ENCODE measurements at places on chromosomes 4 and X. TPM values are rescaled to one million over a fixed set of nuclear protein-coding genes. Genes with fewer than 3 reads are reported as not detected.

DNA sequence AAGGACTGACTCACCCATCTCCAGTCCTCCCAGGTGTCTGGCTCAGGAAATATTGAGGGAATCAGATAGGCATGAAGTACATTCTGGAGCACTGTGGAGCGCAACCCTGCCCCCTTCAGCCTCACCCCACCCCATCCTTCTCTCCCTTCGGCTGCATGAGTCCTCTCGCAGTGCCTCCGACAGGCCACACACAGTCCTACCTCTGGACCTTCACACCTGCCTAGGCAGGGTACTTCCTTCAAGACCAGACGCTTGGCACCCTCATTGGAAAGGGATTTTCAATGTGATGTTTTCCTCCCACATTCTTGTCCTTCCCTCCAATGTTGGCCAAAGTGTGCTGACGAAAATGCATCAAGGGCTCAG, 26.8 kb upstream of the PPP2R2C start:
- H3K27me3 ChIP-seq, result peaks cover 49% of the 10 kb centered on the region
- no peak overlapping the region for H3K27ac ChIP-seq
- DNase-seq, result no peak
- H3K36me3 ChIP-seq, result no peaks in the 10 kb centered on the region
- no peak overlapping the region for H3K4me3 ChIP-seq

DNA sequence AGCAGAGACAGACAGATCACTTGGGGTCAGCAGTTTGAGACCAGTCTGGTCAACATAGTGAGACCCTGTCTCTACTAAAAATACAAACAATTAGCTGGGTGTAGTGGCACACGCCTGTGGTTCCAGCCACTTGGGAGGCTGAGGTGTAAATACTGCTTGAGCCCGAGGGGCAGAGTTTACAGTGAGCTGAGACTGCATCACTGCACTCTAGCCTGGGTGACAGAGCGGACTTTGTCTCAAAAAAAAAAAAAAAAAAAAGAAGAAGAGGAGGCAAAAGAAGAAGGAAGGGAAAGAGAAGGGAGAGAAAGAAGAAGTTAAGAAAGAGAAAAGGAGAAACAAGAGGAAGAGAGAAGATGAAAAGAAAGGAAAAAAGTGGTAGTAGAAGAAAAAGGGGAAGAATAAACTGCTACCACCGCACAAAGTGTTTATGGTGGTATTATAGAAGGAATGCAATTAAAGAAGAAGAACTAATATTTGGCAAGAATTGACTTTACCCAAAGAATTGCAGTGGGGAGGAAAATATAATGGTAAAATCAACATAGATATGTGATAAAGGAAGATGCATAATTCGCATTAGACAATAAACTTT, 19.6 kb upstream of the NSUN7 start:
- no peak overlapping the region for H3K27ac ChIP-seq
- peaks cover 4% of the 10 kb centered on the region for H3K4me1 ChIP-seq
- no peaks in the 10 kb centered on the region for H3K27me3 ChIP-seq

GRCh38 chrX:129875669-129876068, 30.3 kb upstream of the UTP14A start:
- no peak overlapping the region for H3K4me3 ChIP-seq
- no peak overlapping the region for H3K27ac ChIP-seq
- H3K27me3 ChIP-seq, result no peaks in the 10 kb centered on the region
- H3K4me1 ChIP-seq, result no peaks in the 10 kb centered on the region
- DNase-seq, result no peak

The SCLT1 gene
- 22.7 TPM for total RNA-seq

DNA sequence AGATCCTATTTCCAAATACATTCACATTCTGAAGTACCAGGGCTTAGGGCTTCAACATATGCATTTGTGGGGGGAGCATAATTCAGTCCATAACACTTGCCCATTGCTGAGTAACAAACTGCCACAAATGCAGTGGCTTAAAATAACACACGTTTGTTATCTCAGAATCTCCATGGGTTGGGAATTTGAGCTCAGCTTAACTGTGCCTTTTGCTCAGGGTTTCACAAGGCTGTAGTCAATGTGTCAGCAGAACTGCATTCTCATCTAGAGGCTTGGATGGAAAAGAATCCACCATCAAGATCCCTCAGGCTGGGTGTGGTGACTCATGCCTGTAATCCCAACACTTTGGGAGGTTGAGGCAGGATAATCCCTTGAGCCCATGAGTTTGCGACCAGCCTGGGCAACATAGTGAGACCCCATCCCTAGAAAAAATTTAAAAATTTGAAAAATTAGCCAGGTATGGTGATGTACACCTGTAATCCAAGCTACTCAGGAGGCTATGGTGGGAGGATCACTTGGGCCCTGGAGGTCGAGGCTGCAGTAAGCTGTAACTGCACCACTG, 25.8 kb upstream of the TBL1X start:
- H3K36me3 ChIP-seq, result no peaks in the 10 kb centered on the region
- no peak overlapping the region for H3K4me3 ChIP-seq
- no peak for DNase-seq
- H3K4me1 ChIP-seq, result peaks cover 6% of the 10 kb centered on the region

The NDP gene
- total RNA-seq, result 4.3 TPM

DNA sequence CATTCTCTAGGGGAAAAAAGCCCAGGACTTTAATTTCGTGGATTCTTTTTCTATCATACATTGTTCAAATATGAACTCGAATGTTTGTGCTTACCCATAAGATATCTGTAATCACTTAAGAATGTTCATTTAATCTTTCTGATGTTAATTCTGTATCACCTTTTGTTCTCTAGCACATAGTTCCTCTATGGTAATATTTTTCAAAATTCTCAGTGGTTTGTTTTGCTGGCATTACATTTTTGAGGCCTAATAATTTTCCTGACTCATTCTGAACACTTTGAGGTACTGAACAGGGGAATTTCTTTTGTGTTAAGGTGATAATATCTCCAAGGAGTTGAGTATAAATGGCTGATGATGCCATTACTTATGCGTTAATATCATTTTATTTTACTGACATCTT, 490.7 kb upstream of the PITX2 start:
- no peaks in the 10 kb centered on the region for H3K36me3 ChIP-seq
- no peaks in the 10 kb centered on the region for H3K4me1 ChIP-seq
- H3K27me3 ChIP-seq, result no peaks in the 10 kb centered on the region

DNA sequence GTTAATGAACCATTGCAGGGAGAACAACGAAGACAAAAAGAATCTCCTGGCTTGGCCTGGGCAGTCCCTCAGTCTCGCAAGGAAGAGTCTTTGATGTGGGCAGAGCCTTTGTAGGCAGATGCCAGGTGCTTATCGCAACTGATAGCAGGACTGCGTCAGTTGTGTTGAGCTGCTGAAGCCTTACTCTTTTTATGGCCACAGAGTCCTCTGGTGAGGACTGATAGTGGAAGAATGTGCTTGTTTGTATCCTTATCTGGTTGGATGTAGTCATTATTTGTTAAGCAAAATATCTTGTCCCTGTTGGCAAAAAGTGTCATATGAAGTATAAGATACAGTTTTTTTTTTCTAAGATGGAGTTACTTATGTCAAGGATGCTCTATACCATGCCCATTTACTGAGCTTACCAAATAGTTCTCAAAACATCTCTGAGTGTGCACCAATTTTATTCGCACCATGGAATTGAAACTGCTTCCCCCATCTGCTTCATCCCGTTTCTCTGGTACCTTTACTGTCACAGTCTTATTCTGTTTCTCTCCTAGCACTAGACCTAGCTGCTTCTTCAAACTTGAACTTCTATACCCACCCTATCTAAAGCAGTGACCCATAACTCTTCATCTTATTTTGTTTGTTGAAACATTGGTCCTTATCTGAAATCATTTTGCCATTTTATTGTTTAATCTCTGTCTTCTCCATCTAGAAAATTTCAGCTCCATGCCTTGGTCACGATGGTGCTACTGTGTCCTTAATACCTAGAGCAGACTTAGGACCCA, 47.0 kb upstream of the SPRY1 start:
- H3K27ac ChIP-seq, result peak overlapping the region; percentile 44
- no peaks in the 10 kb centered on the region for H3K36me3 ChIP-seq

GRCh38 chr4:121551881-121552280, 144.9 kb downstream of the ANXA5 start:
- no peaks in the 10 kb centered on the region for H3K4me1 ChIP-seq
- H3K4me3 ChIP-seq, result no peak overlapping the region
- no peak overlapping the region for H3K27ac ChIP-seq
- no peaks in the 10 kb centered on the region for H3K36me3 ChIP-seq
- DNase-seq, result no peak

DNA sequence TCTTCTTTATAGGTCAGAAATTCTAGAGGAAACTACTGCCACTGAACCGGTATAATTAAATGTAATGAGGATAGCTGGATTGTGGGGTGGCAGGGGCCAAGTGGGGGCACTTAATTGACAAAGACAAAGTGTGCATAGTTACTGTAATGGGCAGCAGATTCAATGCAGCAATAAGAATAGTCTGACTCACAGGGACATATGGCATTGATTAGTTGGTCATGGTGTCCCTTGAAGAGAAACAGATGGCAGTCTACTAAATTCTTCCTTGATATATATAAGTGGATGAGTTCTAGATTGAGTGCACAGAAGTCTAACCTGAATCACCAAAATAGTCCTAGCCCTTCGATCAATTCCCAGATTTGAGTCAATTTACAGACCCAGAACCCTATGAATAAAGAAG, 31.6 kb downstream of the ETDC start:
- H3K4me1 ChIP-seq, result peaks cover 39% of the 10 kb centered on the region
- H3K36me3 ChIP-seq, result peaks cover 6% of the 10 kb centered on the region
- DNase-seq, result no peak
- H3K27ac ChIP-seq, result no peak overlapping the region
- H3K27me3 ChIP-seq, result no peaks in the 10 kb centered on the region

The NIPAL1 gene
- total RNA-seq, result 0.68 TPM

- peak overlapping the region; percentile 90 for H3K27ac ChIP-seq
- peak overlapping the region; percentile 80 for H3K4me3 ChIP-seq
- H3K4me1 ChIP-seq, result peaks cover 67% of the 10 kb centered on the region
- no peak for DNase-seq
- no peaks in the 10 kb centered on the region for H3K27me3 ChIP-seq
Observed at GRCh38 chrX:13164611-13165010, 120.2 kb upstream of the FAM9C start.

GRCh38 chr4:86961116-86961515, 26.3 kb downstream of the AFF1 start:
- H3K36me3 ChIP-seq, result no peaks in the 10 kb centered on the region
- H3K4me1 ChIP-seq, result peaks cover 41% of the 10 kb centered on the region
- no peak overlapping the region for H3K4me3 ChIP-seq
- no peak for DNase-seq
- H3K27me3 ChIP-seq, result no peaks in the 10 kb centered on the region
- H3K27ac ChIP-seq, result peak overlapping the region; percentile 94

The TMPRSS11F gene
- not detected for total RNA-seq

- peaks cover 3% of the 10 kb centered on the region for H3K36me3 ChIP-seq
- peaks cover 52% of the 10 kb centered on the region for H3K4me1 ChIP-seq
- H3K27ac ChIP-seq, result no peak overlapping the region
- DNase-seq, result no peak
- no peaks in the 10 kb centered on the region for H3K27me3 ChIP-seq
Observed at GRCh38 chr4:185774845-185775680, 36.9 kb downstream of the SORBS2 start.

DNA sequence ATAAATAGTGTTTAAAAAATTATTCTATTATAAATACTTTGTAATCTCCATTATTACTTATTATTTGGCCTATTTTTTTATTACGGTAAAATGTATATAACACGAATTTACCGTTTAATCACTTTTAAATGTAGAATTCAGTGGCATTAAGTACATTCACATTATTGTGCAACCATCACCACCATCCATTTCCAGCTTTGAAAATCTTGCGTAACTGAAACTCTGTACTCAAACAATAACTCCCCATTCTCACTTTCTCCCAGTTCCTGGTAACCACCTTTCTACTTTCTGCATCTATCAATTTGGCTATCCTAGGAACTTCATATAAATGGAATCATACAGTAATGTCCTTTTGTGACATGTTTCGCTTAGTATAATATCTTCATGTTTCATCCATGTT, 45.7 kb downstream of the PASD1 start:
- no peak for DNase-seq
- H3K4me3 ChIP-seq, result no peak overlapping the region
- H3K4me1 ChIP-seq, result no peaks in the 10 kb centered on the region
- H3K36me3 ChIP-seq, result no peaks in the 10 kb centered on the region
- no peak overlapping the region for H3K27ac ChIP-seq

The SUPT20HL1 gene
- not detected for total RNA-seq

DNA sequence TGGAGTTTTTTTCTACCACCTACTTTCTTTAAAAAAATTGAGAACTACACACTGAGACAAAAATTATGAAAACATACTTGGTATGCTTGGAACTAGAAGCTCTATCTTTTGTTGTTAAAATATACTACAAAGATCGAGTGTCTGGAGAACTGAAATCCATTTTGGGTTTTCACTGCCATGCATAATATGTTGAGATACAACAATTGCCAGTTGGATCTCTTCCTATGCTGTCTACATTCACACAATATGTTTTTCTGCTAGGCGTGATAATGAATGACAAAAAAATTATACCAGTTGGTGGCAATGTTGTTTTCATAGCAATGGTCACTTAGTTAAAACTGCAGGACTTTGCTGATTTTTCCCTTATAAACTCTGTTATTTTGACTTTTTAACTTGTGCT, 605.4 kb upstream of the LCORL start:
- H3K4me1 ChIP-seq, result peaks cover 7% of the 10 kb centered on the region
- H3K4me3 ChIP-seq, result no peak overlapping the region
- DNase-seq, result no peak
- H3K27me3 ChIP-seq, result no peaks in the 10 kb centered on the region
- H3K36me3 ChIP-seq, result peaks cover 2% of the 10 kb centered on the region

DNA sequence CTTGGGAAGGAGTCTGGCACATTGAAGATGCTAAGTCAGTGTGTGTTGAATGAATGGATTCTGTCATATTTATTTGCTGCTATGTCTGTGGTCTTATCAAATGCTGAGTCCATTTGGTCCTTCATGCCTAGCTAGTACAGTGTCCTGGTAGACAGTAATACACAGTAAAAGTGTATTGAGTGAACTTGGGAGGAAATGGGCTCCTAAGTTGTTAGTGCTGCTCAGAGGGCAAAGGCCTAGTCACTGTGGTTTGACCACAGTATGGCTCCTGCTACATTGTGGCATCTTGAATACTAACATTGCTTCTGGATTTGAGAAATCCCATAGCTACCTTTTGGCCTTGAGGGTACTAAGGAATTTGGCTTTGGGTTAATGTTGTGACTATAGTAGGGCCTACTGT, 33.9 kb downstream of the MTM1 start:
- H3K4me3 ChIP-seq, result no peak overlapping the region
- no peaks in the 10 kb centered on the region for H3K4me1 ChIP-seq
- no peak for DNase-seq

- no peak overlapping the region for H3K27ac ChIP-seq
- H3K4me1 ChIP-seq, result peaks cover 14% of the 10 kb centered on the region
- no peak overlapping the region for H3K4me3 ChIP-seq
- no peaks in the 10 kb centered on the region for H3K27me3 ChIP-seq
- DNase-seq, result no peak
Observed at GRCh38 chrX:40268188-40268520, 170.4 kb upstream of the BCOR start.

DNA sequence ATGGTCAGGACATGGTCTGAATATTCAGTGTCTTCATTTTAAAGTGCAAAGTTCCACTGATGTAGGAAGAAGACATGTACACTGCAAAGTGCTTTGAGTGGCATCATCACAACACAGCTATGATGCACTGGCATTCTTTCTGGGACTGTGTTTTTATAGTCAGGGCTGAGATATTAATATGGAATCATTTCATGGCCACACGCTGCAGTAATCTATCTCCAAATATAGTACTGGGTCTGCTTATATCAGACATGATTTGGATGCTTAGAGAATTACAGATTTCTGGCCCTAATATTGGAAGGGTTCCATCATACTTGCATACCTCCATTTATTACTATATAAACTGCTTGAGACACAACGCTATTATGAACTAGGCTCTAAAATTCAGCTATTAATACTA, 1170.9 kb downstream of the NLGN4X start:
- no peak overlapping the region for H3K27ac ChIP-seq
- H3K4me3 ChIP-seq, result no peak overlapping the region
- DNase-seq, result no peak
- H3K27me3 ChIP-seq, result peaks cover 3% of the 10 kb centered on the region

Measured in neural crest cell (in vitro differentiated cells).